NCI-H1436 treated with DMSO at 0.1 percent for 48 hours (cell line): ENCODE measurements at places on chromosomes 5 and 9.

GRCh38 chr9:78871452-78872331 lies 574.8 kb downstream of the PSAT1 start:
- DNase-seq = no peak

GRCh38 chr9:77460938-77461337 lies 187.2 kb downstream of the GNA14 start:
- no peak for DNase-seq

DNA sequence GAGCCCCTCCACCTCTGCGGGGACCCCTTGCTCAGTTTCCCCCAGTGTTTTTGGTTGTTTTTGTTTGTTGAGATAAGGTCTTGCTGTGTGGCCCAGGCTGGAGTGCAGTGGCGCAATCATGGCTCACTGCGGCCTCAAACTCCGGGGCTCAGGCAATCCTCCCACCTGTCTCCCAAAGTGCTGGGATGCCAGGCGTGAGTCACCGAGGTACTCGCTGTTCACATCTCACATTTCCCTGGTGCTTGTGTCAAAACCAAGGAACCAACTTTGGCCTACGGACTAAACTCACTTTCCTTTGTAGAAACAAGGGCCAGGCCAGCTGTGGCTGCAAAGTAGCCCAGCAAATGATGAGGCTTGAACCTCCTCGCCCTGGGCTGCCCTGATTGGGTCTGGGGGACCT lies 9.7 kb upstream of the AJM1 start:
- DNase-seq = no peak

DNA sequence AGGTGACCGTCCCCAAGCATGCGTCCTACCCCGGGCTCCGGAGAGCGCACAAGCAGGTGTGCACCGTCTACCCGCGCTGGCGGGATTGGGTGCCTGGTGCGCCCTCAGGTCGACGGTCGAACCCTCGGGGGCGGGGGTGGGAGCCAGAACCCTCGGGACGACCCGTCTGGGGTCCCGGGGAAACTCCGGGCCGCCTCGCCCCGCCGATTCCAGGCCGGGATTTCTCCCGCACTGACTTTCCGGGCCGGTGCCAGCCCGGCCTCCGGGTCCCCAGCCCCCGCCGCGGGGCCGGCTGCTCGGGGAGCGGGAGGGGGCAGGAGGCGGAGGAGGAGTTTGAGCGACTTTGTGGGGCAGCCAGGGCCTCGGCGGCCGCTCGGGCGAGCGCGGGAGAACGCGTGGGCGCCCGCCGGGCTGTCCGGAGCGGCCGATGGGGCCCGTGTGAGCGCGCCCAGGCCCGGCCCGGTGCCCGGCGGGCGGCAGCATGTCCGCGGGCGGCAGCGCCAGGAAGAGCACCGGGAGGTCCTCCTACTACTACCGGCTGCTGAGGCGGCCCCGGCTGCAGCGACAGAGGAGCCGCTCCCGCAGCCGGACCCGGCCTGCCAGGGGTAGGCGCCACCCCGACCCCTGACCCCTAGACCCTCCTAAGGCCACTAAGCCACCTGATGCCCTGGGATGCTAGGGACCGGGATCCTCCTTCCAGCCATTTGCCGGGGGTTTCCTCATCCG lies at the start of gene DAB2IP:
Gene DAB2IP (plus strand): TSS at position 340 of the 726 bp plus-strand sequence. CDS start 142 bp downstream, at position 482.
- DNase-seq = no peak

DNA sequence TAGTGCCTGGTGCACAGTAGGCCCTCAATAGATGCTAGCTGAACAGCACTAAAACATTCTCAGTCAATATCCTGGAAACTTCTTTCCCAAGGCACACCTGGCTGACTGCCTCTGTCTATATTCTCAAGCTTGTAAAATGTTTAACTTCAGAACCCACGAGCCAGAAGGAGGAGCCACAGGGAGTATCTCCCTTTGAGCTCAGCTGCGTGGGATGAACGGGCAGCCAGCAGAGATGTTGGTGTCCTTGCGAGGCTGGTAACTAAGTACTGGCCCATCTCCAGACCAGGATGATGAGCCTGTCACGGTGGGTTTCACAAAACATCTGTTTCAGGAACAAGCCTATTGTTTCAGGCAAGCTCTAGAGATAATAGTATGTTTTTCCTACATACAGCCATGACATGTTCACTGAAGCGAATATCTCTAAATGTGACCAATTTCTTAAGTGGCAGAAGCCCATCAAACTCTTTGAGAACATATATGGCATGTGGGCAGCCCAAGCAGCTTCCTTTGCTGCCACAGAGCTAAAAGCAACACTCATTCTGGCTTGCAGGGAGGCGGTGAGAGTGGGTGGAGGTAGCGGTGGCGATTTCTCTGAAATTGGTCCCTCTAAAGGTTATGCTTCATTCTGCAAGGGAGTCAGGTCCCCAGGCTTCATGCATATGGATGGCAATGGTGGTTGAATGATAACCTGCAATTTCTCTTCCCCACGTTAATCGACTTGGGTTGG lies 206.2 kb downstream of the TTLL11 start:
- no peak for DNase-seq

DNA sequence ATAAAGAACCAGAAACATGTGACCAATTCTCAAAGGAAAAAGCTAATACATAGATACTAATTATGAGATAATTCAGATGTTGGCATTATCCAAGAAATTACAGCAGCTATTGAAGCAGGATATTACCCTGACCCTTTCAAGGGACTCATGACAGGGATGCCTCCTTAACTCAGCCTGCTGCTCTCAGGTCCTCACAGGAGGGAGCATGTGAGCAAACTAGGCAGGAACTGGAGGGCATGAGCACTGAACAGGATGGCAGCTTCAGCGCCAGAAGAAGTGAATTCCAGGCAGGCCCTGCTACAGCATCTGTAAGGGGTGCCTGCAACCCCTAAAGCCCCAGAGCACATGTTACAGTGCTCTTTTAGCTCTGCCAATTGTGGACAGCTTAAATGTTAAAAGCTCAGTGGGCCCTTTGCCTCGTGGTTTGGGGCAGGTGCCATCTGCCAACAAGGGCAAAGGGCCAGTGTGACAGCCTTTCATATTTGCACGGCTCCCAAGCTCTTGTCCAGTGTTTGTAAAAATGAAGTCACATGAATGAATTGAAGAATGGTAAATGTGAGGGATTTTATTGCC lies 464.7 kb upstream of the COX7C start:
- no peak for DNase-seq

DNA sequence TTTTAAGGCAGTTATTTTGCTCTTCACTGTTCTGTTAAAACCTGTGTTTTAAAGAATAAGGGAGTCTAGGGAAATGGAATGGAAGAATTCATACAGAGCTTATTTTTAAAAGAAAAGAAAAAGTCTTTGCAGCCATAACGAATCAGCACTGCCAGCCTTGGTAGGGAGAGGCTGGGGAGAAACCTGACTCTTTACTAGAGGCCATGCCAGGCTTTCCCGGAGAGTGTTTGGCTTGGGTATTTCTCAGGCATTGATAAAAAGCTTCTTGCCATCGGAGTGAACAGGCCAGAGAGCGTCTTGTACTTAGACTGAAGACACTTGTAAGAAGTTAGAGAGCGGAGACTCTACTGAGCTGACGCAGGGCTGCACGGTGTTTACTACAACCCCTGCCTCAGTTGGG lies 72.7 kb upstream of the NFIL3 start:
- DNase-seq = no peak

GRCh38 chr9:97502984-97503861 lies 1.8 kb downstream of the TMOD1 start:
- no peak for DNase-seq

DNA sequence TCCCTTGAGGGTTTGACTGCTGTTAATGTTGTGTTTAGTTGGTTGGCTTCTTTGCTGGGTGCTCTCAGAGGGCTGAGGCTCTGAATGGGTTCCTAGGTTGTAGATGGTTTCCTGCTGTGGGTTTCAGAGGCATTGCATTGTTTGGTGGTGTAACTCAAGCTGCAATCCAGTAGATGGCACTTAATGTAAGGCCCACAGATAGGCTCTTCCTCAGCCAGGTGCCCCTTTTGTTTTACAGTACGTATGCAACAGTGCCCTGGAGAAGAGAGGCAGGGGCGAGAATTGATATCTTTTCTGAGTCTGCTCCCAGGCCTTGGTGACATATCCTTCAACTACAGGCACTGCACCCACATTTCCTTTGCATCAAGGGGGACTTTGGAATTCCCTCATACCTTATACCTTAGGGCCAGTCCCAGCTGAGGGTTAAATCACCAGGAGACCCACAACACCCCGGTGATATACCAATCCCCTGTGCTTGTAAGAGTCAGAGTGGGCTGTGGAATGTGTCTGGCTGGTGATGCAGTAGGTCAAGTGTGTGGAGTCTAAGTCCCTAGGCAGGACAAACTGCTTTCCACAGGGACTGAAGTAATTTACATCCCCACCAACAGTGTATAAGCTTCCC lies 7.0 kb upstream of the UGT3A2 start:
- DNase-seq = no peak

GRCh38 chr9:87657190-87657589 lies 68.7 kb upstream of the CTSL start:
- DNase-seq = no peak

DNA sequence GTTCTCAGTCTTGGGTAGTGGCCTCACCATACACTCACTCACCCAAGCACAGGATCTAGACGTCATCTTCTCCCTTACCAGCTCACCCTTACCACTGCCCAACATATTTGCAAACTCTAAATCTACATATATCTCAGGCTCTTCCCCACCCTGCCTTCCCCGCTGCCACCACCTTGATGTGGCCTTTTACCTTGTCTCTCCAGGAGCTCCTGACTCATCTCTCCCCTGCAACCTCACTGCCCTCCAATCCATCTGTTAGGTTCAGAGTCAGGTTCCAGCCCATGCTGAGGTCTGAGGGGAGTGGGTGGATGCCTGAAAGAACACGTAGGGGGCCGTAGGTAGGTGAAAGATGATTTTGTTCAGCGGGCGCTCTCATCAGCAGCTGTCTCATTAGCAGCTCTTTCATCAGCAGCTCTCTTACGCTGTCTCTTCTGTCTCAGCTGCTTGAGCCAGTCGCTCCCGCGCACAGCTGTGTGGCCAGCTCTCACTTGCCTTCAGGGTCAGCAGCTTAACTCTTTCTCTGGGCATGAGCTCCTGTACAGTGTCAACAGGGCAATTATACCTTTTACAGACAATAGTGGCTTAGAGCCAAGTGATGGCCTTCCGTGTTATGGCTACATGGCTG lies 23.1 kb upstream of the CKMT2 start:
- no peak for DNase-seq

GRCh38 chr9:81460693-81461092 lies 228.7 kb downstream of the TLE1 start:
- DNase-seq = no peak

DNA sequence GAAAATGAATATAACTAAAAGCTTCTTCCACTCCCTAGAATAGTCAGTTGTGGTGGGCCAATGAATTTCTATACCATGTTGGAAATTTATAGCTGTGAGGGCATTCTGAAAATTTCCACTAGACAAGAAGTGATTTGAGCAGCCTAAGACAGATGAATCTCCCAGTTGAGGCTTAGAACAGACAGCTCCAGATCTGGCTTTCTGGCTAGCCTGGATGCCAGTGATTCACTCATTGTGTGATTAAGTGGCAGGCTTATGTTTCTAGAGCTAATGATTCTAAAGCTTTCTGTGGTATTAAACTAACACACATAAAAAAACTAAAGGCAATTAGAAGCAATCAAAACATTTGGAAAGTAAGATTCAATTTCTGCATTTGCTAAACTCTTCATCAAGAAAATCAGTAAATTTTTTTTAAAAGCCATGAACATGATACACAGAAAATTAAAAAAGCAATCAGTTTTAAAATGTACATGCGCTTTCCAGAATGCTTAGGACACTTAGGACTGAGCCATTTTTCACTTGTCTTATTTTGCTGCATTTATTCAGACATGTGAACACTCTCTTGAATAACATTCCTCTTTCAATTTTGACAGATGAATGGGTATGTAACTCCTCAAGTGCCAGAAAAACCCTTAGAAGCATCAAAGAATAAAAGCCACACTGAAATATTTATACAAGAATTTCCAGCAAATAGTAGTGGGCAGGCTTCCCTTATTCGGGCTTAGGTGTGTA lies 100.5 kb upstream of the GNAQ start:
- DNase-seq = no peak

DNA sequence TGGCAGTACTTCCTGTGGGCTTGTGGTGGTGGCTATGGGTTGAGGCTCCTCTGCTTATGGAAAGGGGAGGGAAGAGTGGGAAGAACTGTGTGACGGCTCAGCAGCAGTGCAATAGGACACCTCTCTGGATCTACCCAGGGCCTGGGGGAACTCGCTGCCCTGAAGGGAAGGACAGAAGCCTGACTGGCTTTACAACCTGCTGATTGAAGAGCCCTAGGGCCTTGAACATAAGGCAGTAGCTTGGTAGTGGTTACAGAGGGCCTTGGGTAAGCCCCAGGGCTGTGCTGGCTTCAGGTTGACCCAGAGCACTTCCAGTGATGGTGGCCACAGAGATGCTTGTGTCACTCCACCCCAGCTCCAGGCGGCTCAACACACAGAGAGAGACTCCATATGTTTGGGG lies 5.5 kb downstream of the CCIN start:
- DNase-seq = no peak

GRCh38 chr9:135049460-135049859 lies 38.0 kb upstream of the OLFM1 start:
- DNase-seq = no peak

DNA sequence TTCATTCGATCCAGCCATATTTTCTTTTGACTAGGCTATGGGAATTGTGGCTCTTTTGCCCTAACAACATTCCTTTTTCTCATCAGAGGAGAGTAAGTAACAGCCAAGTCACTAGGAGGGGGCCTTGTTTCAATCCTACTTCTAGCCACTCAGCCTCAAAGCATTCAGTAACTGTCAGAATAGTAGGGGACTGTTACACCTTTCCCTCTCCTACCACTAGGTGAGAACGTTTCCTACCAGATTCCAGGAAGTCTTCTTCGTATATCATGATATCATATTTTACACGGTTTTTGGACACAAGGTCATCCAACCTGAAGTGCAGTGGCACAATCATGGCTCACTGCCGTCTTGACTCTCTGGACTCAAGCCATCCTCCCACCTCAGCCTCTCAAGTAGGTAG lies 171.3 kb upstream of the CDH12 start:
- DNase-seq = no peak

DNA sequence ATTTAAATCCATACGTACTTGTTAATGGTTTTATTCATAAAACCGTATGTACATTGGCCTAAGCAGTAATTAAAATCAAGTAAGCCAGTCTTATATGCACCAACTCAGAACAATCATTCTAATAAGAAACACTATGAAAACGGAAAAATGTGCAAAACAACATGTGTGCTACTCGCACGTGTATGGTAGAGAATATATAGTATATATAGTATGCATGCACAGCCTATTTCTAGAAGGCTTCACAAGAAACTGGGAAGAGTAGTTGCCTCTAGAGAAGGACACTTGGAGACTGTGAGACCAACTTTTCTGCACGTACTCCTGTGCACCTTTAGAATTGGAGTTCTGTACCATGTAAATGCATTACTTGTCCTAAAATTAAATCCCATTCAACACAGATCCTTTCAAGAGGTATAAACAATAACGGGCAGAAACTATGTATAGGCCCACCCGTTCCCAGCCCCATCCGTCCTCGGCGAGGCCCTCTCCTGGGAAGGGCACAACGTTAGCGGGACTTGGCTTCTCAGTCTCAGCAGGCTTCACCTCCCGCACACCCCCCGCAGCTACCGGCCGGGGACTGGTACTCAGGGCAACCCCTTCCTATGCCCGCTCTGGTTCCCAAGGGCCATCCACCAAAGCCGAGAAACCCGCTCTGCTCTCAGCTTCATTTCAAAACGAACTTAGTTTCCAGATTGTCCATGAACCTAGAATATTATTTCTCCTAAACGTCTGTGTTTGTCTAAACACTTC lies 2.0 kb downstream of the CDC14B start:
- no peak for DNase-seq

- no peak for DNase-seq
Measured at GRCh38 chr5:44332285-44332971, 56.8 kb downstream of the FGF10 start.

GRCh38 chr5:154514331-154514730 lies 36.3 kb upstream of the HAND1 start:
- DNase-seq = no peak
